ENCODE measurements at places on chromosomes 4 and X.
A peak's percentile ranks its signal among the peaks of the same experiment; 100 is the strongest.

DNA sequence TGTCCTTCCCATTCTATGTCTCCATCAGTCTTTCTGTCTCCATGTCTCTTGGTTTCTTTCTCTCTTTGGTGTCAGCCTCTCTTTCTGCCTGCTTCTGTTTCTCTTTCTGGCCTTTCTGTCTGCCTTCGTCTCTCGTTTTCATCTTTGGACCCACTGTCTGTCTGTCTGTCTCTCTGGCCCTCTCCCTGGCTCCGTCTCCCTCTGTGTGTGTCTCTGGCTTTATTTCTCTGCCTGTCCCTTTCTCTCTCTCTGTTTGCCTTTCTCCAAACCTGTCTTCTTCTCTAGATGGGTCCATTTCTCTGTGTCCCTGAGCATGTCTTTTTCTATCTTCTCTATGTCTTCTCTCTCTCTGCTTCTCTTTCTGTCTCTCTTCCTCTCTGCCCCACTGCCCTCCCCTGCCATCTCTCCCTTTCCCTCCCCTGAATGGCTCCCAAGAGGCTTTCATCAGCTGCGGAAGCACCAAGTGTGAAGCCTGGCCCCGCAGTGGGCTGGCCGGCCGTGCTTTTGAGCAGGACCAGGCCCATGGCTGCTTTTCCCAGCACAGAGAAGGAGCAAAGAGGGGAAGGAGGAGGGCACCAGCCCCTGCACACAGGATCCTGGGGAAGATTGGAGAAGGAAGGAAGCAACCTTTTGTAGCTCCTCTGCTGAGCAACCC lies 57.4 kb downstream of the PJA1 start:
- H3K36me3 ChIP-seq, result peaks cover 3% of the 10 kb centered on the region
- H3K4me1 ChIP-seq, result no peaks in the 10 kb centered on the region
- no peak for DNase-seq
- H3K27me3 ChIP-seq, result no peaks in the 10 kb centered on the region
- H3K27ac ChIP-seq, result no peak overlapping the region
- no peak overlapping the region for H3K4me3 ChIP-seq

GRCh38 chr4:76688619-76689144 lies 209.3 kb downstream of the SOWAHB start:
- 0 out of 3 replicates have a peak, but pooled peaks cover 3% of the 10 kb centered on the region for H3K36me3 ChIP-seq
- H3K27me3 ChIP-seq, result no peaks in the 10 kb centered on the region
- H3K4me3 ChIP-seq, result peak overlapping the region; percentile 71
- no peak for DNase-seq
- H3K4me1 ChIP-seq, result peaks cover 9% of the 10 kb centered on the region
- H3K27ac ChIP-seq, result no peak overlapping the region

DNA sequence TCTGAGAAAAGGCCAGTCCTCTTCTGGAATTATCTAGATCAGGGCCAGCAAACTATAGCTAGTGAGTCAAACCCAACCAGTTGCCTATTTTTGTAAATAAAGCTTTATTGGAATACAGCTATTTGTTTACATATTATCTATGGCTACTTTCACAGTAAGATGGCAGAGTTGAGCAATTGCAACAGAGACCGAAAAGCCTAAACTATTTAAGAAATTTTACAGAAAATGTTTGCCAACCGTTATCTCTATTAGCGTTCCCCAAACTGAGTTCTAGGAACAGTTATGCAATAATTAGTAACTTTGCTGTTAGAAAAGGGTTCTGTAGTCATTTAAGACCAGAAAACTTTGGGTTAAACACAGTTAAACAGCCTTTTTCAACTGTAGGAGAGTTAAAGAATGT lies 10.5 kb downstream of the TEX13B start:
- H3K36me3 ChIP-seq, result peaks cover 25% of the 10 kb centered on the region
- H3K4me1 ChIP-seq, result no peaks in the 10 kb centered on the region
- no peaks in the 10 kb centered on the region for H3K27me3 ChIP-seq
- no peak overlapping the region for H3K27ac ChIP-seq

DNA sequence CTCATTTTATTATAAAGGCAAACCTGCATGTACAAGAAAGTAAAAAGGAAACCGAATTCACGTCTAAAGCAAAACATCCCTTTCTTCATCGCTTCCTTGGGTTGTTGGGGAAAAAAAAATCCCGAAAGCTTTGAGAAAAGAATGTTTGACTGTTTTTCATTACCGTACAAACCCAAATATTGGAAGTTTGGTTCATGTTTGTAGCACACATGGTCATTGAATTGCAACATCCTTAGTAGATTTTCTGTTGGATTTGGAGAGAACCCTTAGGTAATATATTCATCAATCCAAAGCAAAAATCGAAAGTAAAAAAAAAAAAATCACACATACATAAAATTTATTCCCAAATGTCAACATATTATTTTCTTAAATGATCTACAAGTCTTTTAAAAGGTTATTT lies 420.3 kb downstream of the MAPK10 start:
- no peaks in the 10 kb centered on the region for H3K4me1 ChIP-seq
- no peaks in the 10 kb centered on the region for H3K27me3 ChIP-seq
- H3K4me3 ChIP-seq, result no peak overlapping the region
- no peak for DNase-seq
- H3K36me3 ChIP-seq, result no peaks in the 10 kb centered on the region
- no peak overlapping the region for H3K27ac ChIP-seq

DNA sequence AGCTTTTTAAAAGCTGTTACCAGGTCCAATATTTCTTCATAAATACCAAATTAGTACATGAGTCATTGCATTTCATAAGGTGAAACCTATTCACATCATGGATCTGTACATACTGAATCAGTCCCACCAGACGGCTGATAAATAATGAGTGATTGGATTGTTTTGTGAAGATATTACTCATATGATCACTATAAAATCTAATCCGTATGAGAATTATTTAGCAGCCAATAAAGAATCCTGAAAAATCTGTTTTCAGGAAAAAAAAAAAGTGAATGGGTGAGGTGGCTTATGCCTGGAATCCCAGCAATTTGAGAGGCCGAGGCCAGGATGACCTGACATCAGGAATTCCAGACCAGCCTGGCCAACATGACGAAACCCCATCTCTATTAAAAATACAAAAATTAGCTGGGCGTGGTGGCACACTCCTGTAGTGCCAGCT lies 438.1 kb downstream of the INPP4B start:
- no peak overlapping the region for H3K4me3 ChIP-seq
- H3K27me3 ChIP-seq, result no peaks in the 10 kb centered on the region
- no peak for DNase-seq
- H3K4me1 ChIP-seq, result peaks cover 5% of the 10 kb centered on the region
- no peaks in the 10 kb centered on the region for H3K36me3 ChIP-seq

GRCh38 chr4:83581411-83582288 lies 45.7 kb downstream of the GPAT3 start:
- H3K27ac ChIP-seq, result no peak overlapping the region
- H3K4me3 ChIP-seq, result no peak overlapping the region
- no peak for DNase-seq
- H3K36me3 ChIP-seq, result no peaks in the 10 kb centered on the region

DNA sequence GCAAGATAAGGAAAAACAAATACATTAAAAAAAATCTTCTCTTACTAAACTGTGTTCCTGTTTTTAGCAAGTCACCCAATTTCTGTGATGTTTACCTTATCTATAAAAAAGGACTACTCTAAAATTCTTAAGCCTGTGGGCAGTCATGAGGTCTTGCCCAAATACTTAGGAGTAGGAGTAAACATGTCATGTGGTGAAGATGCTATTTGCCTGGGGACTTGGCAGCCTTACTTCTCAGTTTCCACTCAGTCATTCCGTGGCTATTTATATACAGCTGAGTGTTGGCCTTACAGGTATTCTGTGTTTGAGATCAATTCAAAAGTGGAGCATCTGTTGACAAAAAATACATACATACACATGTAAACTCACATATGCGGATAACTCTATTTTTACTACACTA lies 89.9 kb upstream of the TLR2 start:
- DNase-seq, result no peak
- H3K27ac ChIP-seq, result no peak overlapping the region
- no peaks in the 10 kb centered on the region for H3K4me1 ChIP-seq

DNA sequence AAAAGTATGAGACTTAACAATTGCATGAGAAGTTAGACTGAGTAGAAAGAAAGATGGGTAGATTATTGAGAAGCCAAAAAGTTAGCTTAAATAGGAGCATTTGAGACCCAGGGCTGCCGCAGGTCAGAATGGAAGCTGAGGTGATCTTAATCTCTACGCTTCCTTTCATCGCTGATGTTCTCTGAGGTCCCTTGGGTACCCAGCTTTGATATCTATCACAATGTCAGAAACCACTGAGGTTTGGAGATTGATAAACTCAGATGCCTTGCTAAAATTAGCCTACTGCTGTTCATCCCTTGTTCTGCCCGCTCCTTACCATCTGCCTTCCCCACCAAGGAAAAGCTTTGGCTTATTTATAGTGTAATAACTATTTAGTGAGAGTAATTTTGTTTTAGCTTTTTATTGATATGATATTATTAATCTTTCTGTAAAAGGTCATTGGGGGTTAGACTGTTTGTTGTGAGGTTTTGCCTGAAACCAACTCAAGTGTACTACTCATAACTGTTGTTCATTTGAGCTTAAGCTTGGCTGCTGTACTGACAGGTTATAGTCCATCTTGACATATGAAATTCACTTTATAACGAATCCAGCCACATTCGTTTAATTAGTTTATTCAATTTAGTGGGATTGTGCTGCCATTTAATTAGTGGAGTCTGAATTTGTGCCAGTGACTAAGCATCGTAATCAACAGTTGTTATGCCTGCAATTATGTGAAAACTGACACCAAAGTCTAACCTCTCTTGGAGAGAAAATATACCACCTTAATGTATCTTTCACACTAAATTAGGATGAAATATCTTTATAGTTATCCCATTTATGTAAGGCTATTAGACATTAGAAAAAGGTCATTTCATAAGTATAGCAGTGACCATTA lies 15.1 kb downstream of the MCUB start:
- H3K27ac ChIP-seq, result no peak overlapping the region
- H3K4me1 ChIP-seq, result no peaks in the 10 kb centered on the region
- H3K4me3 ChIP-seq, result no peak overlapping the region
- no peak for DNase-seq
- H3K27me3 ChIP-seq, result no peaks in the 10 kb centered on the region
- no peaks in the 10 kb centered on the region for H3K36me3 ChIP-seq

- H3K4me3 ChIP-seq, result no peak overlapping the region
- no peaks in the 10 kb centered on the region for H3K36me3 ChIP-seq
- peak; percentile 49 for DNase-seq
- no peak overlapping the region for H3K27ac ChIP-seq
Measured at GRCh38 chr4:40228497-40229365, 31.9 kb downstream of the RHOH start.

GRCh38 chrX:129786210-129786651 lies 6.5 kb downstream of the SASH3 start:
- no peak overlapping the region for H3K27ac ChIP-seq
- H3K4me3 ChIP-seq, result no peak overlapping the region
- H3K36me3 ChIP-seq, result peaks cover 6% of the 10 kb centered on the region

DNA sequence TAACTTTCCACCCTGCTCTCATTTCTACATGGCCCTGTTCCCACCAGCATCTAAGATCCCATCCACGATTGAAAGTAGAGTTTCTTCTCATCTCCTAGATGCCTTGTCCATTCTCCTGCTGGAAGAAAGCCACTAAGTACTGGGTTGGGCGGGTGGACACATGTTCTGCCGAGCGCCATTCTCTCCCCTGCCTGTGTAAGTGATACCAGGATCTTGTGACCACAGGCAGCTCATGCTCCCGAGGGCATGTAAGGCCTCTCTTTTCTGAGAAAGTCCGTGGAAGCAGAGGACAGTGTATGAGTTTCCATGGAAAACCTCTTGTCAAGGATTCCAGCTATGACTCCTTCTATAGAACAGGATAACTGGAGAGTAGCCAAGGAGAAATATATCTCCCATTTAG lies 3.3 kb upstream of the SLC25A4 start:
- H3K27ac ChIP-seq, result no peak overlapping the region
- no peaks in the 10 kb centered on the region for H3K27me3 ChIP-seq
- no peaks in the 10 kb centered on the region for H3K4me1 ChIP-seq

- H3K36me3 ChIP-seq, result peaks cover 51% of the 10 kb centered on the region
- no peaks in the 10 kb centered on the region for H3K4me1 ChIP-seq
- no peaks in the 10 kb centered on the region for H3K27me3 ChIP-seq
- H3K4me3 ChIP-seq, result no peak overlapping the region
- DNase-seq, result no peak
Measured at GRCh38 chr4:1987296-1987695, 21.5 kb downstream of the NELFA start.

GRCh38 chr4:53015681-53016080 lies 153.6 kb downstream of the RASL11B start:
- no peaks in the 10 kb centered on the region for H3K27me3 ChIP-seq
- no peaks in the 10 kb centered on the region for H3K36me3 ChIP-seq
- H3K27ac ChIP-seq, result no peak overlapping the region
- DNase-seq, result peak; percentile 37
- no peaks in the 10 kb centered on the region for H3K4me1 ChIP-seq

- H3K4me1 ChIP-seq, result peaks cover 6% of the 10 kb centered on the region
- H3K4me3 ChIP-seq, result no peak overlapping the region
- no peak for DNase-seq
- H3K27me3 ChIP-seq, result no peaks in the 10 kb centered on the region
- no peak overlapping the region for H3K27ac ChIP-seq
Measured at GRCh38 chr4:26941951-26942350, 81.3 kb downstream of the STIM2 start.

GRCh38 chrX:43557792-43558191 lies 98.3 kb upstream of the MAOA start:
- H3K36me3 ChIP-seq, result peaks cover 9% of the 10 kb centered on the region
- H3K27me3 ChIP-seq, result no peaks in the 10 kb centered on the region
- H3K4me3 ChIP-seq, result no peak overlapping the region
- H3K4me1 ChIP-seq, result no peaks in the 10 kb centered on the region
- no peak overlapping the region for H3K27ac ChIP-seq

GRCh38 chrX:135556055-135556454 lies 35.6 kb downstream of the INTS6L start:
- H3K27ac ChIP-seq, result no peak overlapping the region
- H3K27me3 ChIP-seq, result no peaks in the 10 kb centered on the region
- DNase-seq, result no peak
- H3K36me3 ChIP-seq, result peaks cover 19% of the 10 kb centered on the region

DNA sequence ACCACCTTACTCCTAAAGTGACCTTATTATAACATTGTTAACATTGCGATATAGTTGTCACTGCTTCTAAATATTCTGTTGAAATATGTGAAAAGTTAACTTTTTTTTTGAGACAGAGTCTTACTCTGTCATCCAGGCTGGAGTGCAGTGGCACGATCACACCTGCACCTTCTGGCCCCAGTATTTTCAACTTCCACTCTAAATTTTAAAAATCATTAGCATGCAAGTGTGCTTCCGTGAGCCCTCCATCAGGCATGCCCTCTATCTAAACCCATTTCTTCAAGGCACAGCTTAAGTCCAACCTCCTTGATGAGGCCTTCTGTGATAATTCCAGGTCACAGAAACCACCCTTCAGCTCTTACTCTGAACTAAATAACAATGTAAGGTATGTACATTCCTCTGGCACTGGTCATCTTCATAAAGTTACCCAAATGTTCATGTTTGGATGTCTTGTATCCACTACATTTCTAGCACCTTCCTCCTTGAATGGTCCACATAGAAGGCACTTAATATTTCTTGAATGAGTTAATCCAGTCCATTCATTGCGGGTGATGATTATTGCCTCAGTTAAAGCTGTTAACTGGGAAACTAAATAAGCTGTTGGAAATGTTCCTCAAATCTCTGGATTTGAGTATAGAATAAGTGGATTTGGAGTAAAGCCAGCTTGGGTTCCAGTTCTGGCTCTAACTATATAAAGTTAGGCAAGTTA lies 38.6 kb upstream of the TMEM131L start:
- DNase-seq, result no peak
- H3K4me3 ChIP-seq, result no peak overlapping the region
